ENCODE measurements at places on chromosomes 7 and 10.

GRCh38 chr10:28120795-28121194, 121.9 kb upstream of the ODAD2 start:
- DNase-seq, result no peak

- no peak for DNase-seq
Measured at GRCh38 chr10:132330486-132330833, 1.5 kb upstream of the LRRC27 start.

- no peak for DNase-seq
Measured at GRCh38 chr7:129569811-129570215, 41.7 kb upstream of the NRF1 start.

GRCh38 chr10:2488446-2489005, 578.8 kb upstream of the PFKP start:
- DNase-seq, result no peak

DNA sequence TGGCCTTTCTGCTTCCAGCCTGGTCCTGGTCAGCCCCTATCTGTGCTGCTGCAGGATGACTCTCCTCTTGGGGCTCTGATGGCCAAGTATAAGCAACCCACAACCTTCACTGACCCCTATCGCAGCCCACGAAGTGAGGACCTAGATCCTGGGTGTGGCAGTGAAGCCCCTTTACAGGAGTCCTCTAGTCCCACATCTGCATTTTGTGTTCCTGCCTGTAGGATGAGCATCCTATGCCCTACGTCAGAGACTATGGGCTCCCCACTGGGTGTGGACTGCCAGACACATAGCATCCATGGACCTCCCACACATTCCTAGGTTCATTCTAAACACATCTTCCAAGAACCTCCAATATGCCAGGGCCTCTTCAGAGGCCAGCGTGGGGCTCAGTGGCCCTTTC, 29.0 kb downstream of the ARHGAP22 start:
- no peak for DNase-seq

DNA sequence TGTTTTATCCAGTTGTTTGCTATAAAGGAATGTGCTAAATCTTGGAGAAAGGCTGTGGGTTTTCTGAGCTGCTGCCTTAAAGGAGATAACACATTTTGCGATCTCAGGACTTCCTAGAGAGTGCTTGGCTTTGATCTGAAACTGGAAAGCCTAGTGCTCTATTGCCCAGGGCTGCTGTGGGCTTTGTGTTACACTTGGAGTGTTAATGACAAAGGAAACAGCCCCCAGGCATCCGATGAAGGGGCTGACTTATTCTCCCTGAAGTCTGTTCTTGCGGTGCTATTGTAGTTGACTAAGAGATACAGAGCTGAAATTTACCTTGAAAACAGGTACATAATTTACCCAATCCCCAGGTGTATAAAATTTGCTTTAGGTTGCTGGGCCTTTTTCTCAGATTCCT, 74.5 kb downstream of the SND1 start:
- DNase-seq, result no peak

DNA sequence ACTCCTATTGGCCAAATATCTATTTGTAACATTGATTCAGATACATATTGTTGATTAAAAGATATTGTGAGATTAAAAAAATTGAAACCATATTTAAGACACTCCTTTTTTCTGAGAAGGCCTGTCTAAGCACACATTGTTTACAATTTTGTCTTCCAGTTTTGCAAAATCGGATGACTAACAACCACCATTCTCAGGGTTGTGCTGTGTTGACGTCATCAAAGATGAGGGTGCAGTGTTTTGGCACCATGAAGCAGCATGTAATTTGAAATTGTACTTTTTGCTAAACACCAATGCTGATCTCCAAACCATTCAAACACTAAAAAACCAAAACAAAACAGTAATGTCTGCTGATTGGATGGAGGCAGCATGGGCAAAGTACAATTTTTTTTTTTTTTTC, 7.4 kb downstream of the CREB5 start:
- DNase-seq, result no peak

DNA sequence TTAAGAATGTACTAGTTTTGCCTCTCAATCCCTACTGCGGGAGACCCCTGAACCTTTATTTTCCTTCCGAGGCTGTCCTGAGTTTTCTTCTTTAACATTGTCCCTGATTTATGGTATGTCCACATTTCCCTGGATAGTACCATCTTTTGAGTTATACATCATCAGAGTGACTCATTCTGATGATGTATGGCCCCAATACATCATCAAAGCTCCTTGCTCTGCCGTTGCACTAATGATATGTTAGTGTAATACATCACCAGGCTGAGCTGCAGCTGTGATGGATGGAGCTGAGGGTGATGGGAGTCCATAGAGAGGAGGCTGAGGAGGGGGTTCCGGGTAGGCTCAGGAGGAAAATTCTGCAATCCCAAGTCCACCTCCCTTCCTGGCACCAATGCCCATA, 986.5 kb downstream of the KCNMA1 start:
- DNase-seq, result no peak

All from RWPE2 (cell line).